Stomach (tissue), 19 donors: ENCODE measurements at places on chromosomes 4 and X. TPM values are rescaled to one million over a fixed set of nuclear protein-coding genes. Genes with fewer than 3 reads are reported as not detected.

C4orf36 gene
- total RNA-seq = not detected

NEXMIF gene
- total RNA-seq = 0.29 TPM

SNX12 gene
- total RNA-seq = 50.0 TPM

AFM gene
- 1.8 TPM for total RNA-seq

OTUD6A gene
- total RNA-seq = not detected

ABLIM2 gene
- total RNA-seq = 28.0 TPM

- no peaks in the 10 kb centered on the region for H3K36me3 ChIP-seq
- DNase-seq = no peak
- no peaks in the 10 kb centered on the region for H3K4me1 ChIP-seq
Measured at GRCh38 chrX:110172215-110172614, 145.7 kb downstream of the AMMECR1 start.

DNA sequence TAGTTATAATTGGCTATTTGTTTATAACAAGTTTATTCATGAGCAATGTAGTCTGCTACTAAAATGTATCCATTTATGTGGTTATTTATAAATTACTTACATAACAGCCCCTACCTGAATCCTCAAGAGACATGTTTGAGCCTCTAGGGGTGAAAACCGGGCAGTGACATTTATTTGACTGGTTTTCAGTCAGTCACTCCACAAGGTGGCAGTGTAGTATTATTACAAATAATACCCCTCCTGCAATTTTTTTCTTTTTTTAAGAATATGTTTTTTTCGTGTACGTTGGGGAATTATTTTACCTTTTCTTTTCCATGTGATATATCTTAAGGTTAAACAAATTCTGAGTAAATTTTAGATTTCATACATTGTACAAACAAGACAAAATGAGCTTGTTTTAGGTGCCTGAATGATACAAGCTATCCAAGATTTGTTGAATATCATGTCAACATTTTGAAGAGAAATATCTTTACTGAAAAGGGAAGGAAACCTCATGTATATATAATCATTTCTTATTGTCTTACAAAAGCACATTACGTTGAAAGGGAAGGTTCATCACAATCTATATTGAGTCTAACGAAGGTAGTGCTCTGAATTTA, 598.7 kb upstream of the TECRL start:
- H3K27me3 ChIP-seq = no peaks in the 10 kb centered on the region
- DNase-seq = peak; percentile 58
- H3K4me3 ChIP-seq = no peak overlapping the region
- H3K27ac ChIP-seq = no peak overlapping the region

- H3K27me3 ChIP-seq = peaks cover 5% of the 10 kb centered on the region
- no peak for DNase-seq
- no peak overlapping the region for H3K27ac ChIP-seq
- H3K4me3 ChIP-seq = no peak overlapping the region
- no peaks in the 10 kb centered on the region for H3K4me1 ChIP-seq
Measured at GRCh38 chrX:666762-667720, 36.5 kb downstream of the SHOX start.

DNA sequence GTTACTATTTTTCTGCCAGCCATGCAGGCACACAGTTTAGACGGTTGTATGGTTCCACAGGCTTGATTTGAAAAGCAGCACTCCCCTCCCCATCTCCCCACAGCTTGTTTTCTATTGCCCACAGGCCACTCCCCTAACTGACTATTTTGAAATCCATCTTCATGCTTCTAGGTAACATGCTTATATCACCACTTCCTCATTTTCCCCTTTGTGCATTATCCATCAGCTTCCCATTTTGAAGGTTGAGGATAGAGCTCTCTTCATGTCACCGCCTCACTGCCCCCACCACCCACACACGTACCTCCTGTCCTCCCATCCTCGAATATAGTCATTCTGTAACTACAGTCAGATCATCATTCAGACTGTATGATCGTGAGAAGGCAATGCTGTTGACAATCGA, 224.7 kb downstream of the MID1 start:
- no peaks in the 10 kb centered on the region for H3K36me3 ChIP-seq
- no peak for DNase-seq
- H3K27ac ChIP-seq = no peak overlapping the region
- no peak overlapping the region for H3K4me3 ChIP-seq
- no peaks in the 10 kb centered on the region for H3K27me3 ChIP-seq

DNA sequence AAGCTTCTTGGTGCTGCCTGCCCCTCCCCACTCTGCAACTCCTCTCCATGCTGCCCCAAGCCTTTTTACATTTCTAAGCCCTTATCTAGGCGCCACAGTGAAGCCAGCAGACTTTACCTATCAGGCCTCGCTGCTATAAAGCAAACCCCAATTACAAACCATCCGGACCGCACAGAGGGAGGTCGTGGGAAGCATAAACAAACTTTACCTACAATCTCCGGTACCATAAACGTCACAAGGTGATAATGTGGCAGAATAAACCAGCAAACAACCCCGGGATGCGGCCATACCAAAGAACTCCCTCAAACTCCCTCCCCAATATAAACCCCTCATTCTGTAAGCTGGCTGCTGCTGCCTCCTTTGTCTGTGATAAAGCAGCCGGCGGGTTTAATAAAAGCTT, 54.0 kb upstream of the ZCCHC13 start:
- no peaks in the 10 kb centered on the region for H3K36me3 ChIP-seq
- peak; percentile 38 for DNase-seq
- no peak overlapping the region for H3K4me3 ChIP-seq
- peaks cover 28% of the 10 kb centered on the region for H3K4me1 ChIP-seq
- H3K27ac ChIP-seq = peak overlapping the region; percentile 69

DNA sequence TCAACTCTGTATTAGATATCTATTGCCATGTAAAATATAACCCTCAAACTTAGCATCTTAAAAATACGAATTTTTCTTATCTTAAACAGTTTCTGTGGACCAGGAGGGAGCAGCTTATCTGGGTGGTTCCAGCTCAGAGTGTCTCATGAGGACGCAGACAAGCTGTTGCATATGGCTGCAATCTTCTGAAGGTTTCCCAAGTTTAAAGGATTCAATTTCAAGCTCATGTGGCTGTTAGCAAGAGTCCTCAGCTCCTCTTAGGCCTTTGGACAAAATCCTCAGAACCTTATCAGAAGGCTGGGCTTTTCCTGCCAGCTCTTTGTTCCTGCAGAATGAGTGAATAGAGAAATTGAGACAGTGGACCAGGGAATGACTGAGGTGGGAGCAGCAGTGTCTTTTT, 2.8 kb upstream of the CTSO start:
- no peak overlapping the region for H3K4me3 ChIP-seq
- H3K4me1 ChIP-seq = no peaks in the 10 kb centered on the region
- DNase-seq = no peak
- no peaks in the 10 kb centered on the region for H3K27me3 ChIP-seq
- H3K36me3 ChIP-seq = no peaks in the 10 kb centered on the region

DNA sequence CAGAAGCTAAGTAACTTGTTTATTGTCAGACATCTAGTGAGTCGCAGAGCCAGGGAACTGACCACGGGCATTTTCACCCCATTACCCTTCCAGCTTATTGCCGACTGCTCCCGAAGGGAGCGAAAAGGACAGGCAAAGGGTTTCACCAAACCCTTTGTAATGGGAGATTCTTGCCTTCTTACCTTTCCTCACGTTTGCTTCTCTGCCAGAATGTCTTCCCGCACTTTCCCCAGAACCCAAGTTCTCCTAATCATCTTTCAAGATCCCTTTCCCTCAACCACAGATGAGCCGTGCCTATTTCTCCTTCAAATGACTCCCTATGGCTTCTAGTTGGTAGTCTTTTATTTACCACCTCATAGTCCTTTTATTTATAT, 520 bp upstream of the SRP72 start:
- H3K27me3 ChIP-seq = no peaks in the 10 kb centered on the region
- peak overlapping the region; percentile 87 for H3K27ac ChIP-seq
- H3K4me3 ChIP-seq = peak overlapping the region; percentile 97
- H3K36me3 ChIP-seq = peaks cover 28% of the 10 kb centered on the region
- H3K4me1 ChIP-seq = peaks cover 46% of the 10 kb centered on the region

DNA sequence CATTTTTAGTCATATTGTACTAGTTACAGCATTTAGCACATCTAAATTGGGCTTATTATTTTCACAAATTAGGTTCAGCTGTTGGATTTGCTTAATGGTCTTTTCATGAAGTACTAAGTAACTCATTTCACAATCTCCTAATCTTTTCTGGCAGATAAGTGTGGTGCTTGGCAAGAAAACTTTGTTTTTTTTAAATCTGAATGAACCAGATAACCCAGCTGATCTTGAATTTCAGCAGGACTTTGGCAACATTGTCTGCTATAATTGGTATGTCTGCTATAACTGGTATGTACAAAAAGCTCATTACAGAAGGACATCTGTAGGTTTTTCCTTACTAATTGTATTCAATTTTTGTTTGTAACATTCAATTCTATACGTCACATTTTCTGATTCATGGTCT, 22.7 kb downstream of the WDR19 start:
- DNase-seq = no peak
- H3K4me3 ChIP-seq = no peak overlapping the region
- H3K4me1 ChIP-seq = peaks cover 14% of the 10 kb centered on the region
- peaks cover 5% of the 10 kb centered on the region for H3K36me3 ChIP-seq
- no peak overlapping the region for H3K27ac ChIP-seq
- no peaks in the 10 kb centered on the region for H3K27me3 ChIP-seq

GRCh38 chr4:153142700-153143438, 61.4 kb upstream of the TRIM2 start:
- H3K27me3 ChIP-seq = peaks cover 4% of the 10 kb centered on the region
- H3K36me3 ChIP-seq = no peaks in the 10 kb centered on the region
- H3K27ac ChIP-seq = peak overlapping the region; percentile 78
- H3K4me1 ChIP-seq = peaks cover 36% of the 10 kb centered on the region
- no peak overlapping the region for H3K4me3 ChIP-seq
- peak; percentile 89 for DNase-seq

DNA sequence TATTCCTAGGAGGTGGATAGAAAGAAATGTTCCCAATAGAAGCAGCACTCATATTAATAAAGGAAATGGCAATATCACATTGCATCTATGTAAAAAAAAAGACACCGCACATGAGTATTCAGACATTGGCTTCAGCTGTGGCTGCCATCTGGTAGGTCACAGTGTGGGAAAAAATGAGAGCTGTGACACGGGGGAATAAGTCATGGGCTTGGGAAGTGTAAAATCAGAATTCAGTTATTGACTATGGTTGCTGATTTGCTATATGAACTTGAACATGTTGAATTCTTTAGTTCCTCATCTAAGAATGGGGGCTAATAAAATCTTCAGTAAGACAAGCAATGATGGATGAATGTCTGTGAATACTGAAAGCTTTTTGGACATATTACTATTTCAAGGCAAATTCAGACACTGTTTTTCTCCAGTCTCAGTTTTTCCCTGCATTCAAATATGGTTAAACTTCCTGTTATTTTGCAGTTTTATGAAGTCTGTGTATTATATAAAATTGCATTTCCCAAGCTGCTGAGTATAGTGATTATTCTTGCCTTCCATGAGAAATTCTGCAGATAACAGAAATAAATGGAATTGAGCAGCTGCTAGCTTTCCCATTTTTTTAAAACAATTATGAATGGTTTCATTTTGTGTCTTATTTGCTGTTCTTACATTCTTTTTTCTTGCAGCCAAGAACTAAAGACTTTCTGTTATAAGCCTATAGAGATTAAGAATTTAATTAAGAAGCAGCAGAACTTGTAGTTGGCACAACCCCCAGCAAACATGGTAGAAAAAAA, 221.0 kb downstream of the ANKRD50 start:
- no peaks in the 10 kb centered on the region for H3K36me3 ChIP-seq
- no peaks in the 10 kb centered on the region for H3K27me3 ChIP-seq
- peak; percentile 43 for DNase-seq
- no peak overlapping the region for H3K4me3 ChIP-seq

DNA sequence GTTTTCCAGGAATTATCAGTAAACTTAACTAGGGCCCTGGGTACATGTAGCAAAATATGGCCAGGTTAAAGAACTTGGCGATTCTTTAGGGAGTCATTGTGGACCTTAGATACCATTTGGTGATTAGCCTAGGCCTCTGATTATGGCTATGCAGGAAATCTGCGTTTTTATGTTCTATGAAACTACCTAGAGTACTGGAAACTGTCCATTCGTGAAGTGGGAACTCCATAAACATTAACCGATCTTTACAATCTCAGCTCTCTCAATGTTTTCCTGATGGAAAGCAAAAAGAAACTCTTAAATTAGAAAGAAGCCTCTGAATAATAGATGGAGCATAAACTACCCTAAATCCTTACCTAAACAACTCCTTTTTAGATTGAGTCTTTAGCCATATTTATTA, 121.9 kb downstream of the SH3RF1 start:
- DNase-seq = no peak
- no peaks in the 10 kb centered on the region for H3K27me3 ChIP-seq
- peak overlapping the region; percentile 51 for H3K27ac ChIP-seq
- H3K4me3 ChIP-seq = no peak overlapping the region

- no peak for DNase-seq
- no peak overlapping the region for H3K4me3 ChIP-seq
- no peaks in the 10 kb centered on the region for H3K4me1 ChIP-seq
- H3K27ac ChIP-seq = no peak overlapping the region
- H3K27me3 ChIP-seq = no peaks in the 10 kb centered on the region
- H3K36me3 ChIP-seq = no peaks in the 10 kb centered on the region
Measured at GRCh38 chr4:108502356-108502755, 118.0 kb upstream of the RPL34 start.

DNA sequence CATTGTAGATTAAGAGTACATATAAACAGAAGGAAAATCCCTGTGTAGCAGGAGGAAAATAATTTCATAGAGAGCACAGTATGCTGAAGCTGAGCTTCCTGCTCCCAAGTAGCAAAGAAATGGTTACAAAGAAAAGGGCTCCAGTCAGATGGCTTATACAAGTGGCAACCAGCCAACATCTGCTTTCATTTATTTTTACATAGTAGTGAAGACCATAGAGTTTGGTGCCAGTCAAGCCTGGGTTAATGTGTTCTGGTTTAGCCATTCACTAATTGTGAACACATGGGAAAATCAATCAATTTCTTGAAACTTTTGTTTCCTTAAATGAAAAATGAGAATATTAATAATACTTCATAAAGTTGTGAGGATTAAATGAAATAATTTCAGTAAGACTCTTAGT, 111.3 kb upstream of the ELOVL6 start:
- H3K27ac ChIP-seq = no peak overlapping the region
- H3K27me3 ChIP-seq = no peaks in the 10 kb centered on the region
- DNase-seq = peak; percentile 50

- no peak for DNase-seq
- no peaks in the 10 kb centered on the region for H3K36me3 ChIP-seq
- no peaks in the 10 kb centered on the region for H3K4me1 ChIP-seq
- H3K4me3 ChIP-seq = no peak overlapping the region
Measured at GRCh38 chr4:156516698-156517097, 454.9 kb downstream of the PDGFC start.
